ENCODE measurements at places on chromosomes 12 and 14.

- peak; percentile 56 for DNase-seq
Measured at GRCh38 chr12:52005903-52006703, 643 bp upstream of the TAMALIN start.

GRCh38 chr14:101116486-101117130, 213.1 kb upstream of the RTL1 start:
- no peak for DNase-seq

DNA sequence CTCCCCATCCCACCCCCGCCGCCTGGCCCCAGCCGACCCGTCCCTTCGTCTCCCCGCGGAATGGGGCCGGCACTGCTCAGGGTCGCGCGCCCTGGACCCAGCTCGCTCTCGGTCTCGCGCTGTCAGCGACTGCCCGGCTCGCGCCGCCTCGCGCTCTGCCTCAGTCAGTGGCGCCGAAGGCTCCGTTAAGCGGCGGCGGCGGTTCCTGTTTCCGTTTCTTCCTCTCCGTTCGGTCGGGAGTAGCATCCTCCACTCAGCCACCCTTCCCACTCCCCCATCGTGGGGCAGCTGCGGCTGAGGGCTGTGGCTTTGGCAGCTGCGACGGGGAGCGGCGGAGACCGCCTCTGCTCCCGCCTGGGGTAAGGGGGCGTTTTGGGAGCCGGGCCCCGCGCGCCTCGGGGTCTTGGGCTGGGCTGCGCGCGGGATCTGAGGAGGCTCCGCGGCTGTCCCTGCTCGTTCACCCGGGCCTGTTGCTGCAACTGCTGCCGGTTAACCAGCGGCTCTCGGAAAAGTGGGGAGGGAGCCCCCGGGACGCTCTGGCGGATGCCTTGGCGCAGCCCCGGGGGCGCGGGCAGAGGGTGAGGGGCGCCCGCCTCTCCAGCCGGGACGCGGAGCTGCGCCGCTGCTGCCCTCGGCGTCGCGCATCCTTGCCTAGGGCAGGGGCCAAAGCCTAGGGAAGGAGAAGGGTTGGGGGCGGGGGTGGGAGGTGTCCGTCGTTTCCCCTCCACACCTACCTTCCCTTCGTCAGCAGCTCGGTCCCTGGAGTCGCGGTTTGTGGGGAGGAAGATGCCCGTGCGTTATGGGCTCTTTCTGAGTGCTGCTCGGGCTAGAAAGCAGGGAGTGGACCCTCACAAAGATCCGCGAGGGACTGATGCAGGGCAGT, 567 bp downstream of the FUT8 start:
- DNase-seq: peak; percentile 28

GRCh38 chr12:132454193-132454932, 35.6 kb upstream of the FBRSL1 start:
- no peak for DNase-seq

- no peak for DNase-seq
Measured at GRCh38 chr14:30547388-30548048, 11.4 kb upstream of the G2E3 start.

DNA sequence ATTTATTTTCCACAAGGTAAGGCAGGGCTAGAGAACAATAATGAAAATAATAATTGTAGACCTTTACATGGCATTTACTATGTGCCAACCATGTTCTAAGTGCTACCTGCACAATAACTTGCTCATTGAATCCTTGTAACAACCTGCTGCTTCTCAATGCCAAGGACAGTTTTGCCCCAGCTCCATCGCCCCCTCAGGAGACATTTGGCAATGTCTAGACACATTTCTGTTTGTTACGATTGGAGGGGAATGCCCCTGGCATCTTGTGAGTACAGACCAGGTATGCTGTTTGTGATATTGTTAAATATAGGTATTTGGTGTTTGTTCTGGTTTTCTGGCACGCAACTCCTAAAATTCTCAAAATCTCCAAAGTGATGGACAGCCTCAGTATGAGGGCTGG, 8.1 kb upstream of the ATXN2 start:
- no peak for DNase-seq

- no peak for DNase-seq
Measured at GRCh38 chr12:42468921-42469320, 120.6 kb downstream of the PRICKLE1 start.

DNA sequence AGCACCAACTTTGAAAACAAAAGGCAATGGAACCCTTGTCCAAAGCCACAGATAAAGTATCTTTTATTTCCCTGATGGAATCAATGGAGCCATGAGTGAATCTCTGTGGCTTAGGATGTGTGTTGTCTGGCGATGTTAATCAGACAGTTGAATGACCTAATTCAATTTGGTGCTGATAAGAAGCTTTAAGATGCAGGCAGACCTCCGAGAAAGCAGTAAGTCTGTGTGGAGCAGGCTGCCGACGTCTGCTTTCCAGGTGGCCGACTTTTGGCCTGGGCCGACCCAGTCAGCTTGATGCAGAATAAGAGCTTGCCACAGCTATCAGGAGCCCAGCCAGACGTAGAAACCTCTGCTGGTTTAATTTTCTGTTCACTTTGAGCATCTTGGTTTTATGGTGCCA, 21.1 kb upstream of the TMEM132C start:
- no peak for DNase-seq

DNA sequence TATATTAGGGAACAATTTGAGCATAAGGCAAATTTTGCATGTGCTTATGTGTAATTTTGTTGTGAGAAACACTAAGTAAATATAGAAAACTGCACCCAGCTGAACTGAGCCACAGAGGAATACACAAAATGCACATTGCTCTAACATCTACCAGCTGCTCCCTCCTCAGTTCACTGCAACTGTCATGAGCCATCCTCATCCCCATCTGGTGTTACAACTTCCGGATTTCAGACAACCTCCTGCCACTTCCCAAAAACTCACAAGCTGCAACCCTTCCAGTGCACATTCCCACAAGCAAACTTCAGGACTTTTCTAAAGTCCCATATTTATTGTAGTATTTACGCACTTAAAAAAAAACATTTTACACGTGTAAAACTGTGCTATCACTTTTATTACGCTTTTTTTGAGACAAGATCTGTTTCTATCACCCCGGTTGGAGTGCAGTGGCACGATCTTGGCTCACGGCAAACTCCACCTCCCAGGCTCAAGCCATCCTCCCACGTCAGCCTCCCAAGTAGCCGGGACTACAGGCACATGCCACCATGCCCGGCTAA, 169.1 kb upstream of the TBX3 start:
- no peak for DNase-seq

DNA sequence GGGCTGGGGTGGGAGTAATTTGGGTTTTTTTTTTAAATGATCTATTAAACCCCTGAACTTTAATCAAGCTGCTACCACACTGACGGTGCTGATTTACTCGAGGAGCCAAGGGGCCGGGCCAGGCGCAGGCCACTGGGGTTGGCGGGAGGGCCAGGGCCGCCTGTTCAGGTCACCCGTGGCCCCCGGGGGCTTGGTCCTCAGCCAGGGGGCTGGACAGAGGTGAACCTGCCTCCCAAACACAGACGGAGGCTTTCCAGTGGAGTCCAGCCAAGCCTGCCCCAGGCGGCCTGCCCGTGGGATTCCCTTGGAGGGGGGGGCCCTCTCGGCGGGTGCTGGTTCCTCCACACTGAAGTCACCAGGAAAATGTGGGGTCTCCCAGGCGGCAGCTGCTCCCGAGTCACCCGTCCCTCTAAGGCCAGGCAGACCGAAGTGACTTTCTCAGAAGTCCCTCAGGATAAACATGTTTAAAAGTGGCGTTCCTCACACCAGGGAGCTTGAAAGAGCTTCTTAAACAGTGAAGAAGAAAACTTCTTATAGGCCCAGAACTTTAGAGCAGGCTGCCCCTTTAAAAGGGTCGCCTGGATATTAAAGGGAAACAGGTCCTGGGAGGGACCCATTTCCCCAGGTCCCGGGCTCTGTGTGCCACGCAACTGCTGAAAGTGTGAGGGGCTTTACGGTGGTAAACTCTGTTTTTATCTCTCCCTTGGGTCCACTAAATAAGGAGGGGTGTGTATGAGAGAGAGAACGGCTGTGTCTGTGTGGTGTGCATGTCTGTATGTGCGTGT, 167.2 kb upstream of the GSC start:
- no peak for DNase-seq

DNA sequence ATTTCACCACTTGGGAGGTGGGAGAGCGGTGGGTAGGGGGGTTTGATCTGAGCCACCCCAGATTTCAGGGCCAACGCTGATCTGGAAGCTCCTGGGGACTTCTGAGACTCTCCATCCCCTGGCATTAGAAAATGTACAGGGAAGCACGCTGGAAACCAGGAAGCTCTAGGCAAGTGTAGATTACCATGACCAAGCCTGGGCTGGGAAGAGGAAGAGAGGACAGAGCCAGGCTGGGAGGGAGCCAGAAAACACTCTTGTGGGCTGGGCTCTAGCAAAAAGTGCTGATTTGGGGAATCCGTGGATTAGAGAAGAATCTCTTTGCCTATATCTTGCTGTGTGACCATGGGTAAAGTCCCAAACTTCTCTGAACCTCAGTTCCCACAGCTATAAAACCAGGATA, 236.7 kb downstream of the BCL11B start:
- DNase-seq: no peak

DNA sequence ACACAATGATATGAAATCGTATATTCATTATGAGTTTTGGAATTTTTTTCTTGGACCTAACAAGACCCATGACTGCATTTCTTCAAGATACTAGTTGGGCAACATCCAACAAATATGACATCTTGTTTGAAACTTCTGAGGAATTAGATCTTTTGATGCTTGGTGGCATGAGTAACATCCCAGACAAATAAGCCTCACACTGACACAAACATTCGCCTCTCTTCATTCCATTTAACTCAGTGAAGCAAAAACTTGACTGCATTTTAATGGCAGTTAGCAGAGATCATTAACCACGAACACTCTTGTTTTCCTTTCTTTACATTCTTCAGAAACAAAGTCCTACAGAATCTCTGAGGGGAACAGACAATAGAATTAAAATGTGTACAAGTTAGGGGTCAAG, 758.3 kb downstream of the C12orf50 start:
- no peak for DNase-seq

GRCh38 chr14:73234029-73234428, 3.3 kb upstream of the PAPLN start:
- DNase-seq: no peak

Measured in CD4-positive, alpha-beta T cell treated with Interleukin-17A for 1 hour (primary cell).